Kidney (tissue), 22 donors: ENCODE measurements at places on chromosomes 12 and 14.
A peak's percentile ranks its signal among the peaks of the same experiment; 100 is the strongest.

GRCh38 chr12:40313928-40314327, 89.1 kb downstream of the LRRK2 start:
- no peaks in the 10 kb centered on the region for H3K36me3 ChIP-seq
- no peak for DNase-seq
- no peak overlapping the region for H3K4me3 ChIP-seq

DNA sequence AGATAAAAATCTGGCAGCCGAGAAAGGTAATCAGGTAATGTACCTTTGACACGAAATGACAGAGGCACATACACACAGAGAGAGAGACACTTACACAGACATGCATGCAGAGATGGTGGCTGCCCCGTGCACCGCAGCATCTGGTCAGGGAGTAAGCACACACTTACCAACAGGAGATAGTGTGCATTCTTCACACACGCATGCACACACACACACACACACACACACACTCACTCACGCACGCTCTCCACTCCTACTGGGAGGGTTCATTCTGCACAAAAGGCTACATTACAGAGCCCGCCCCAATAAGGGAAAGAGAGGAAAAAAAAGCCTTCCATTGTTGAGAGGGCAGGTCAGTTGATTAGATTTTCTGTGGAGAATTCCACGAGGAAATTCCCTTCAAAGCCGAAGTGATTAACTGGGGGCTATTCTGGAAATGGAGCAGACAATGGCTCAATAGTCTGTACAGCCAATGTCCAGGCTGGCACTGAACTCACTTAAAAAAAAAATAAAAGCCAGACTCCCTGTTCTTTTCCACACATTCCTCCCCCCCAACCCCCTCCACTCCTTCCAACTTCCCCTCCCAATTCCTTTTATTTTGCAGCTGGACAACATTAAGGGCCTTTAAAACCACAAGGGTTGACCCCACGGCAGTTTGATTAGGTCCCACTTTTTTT, 1.4 kb upstream of the SOX5 start:
- no peaks in the 10 kb centered on the region for H3K4me1 ChIP-seq
- no peaks in the 10 kb centered on the region for H3K36me3 ChIP-seq
- H3K27me3 ChIP-seq = no peaks in the 10 kb centered on the region

GRCh38 chr12:19447386-19447785, 8.1 kb downstream of the AEBP2 start:
- no peak overlapping the region for H3K27ac ChIP-seq
- no peaks in the 10 kb centered on the region for H3K36me3 ChIP-seq
- H3K4me1 ChIP-seq = peaks cover 5% of the 10 kb centered on the region
- DNase-seq = no peak
- H3K4me3 ChIP-seq = no peak overlapping the region

DNA sequence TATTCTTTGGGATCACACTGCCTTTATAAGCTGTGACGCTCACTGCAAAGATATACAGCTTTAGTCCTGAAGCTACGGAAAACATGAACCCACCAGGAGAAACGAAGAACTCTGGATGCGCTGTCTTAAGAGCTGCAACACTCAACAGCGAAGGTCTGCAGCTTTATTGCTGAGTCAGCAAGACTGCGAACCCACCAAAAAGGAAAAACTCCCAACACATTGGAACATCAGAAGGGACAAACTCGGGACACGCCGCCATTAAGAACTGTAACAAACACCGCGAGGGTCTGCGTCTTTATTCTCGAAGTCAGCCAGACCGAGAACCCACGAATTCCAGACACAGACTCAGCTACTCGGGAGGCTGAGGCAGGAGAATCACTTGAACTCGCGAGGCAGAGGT, 9.2 kb upstream of the VWF start:
- H3K27me3 ChIP-seq = no peaks in the 10 kb centered on the region
- no peaks in the 10 kb centered on the region for H3K36me3 ChIP-seq
- no peak overlapping the region for H3K27ac ChIP-seq

DNA sequence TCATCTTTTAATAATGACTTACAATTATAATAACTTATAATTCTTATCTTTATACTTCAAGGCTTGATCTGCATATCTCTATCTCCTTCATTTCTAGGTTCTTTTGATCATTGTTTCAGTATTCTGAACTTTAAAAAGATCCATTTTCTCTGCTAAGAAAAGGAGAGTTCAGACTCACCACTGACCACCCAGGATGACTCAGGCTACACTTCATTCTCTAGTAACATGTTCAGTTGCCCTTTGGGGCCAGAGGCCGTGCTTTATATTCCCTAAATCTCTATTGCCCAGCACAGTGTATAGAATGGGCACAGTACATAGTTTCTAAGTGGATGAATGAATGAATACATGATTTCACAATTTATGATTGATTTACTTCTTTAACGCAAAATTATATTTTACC, 268.7 kb downstream of the AKAP6 start:
- no peaks in the 10 kb centered on the region for H3K4me1 ChIP-seq
- no peaks in the 10 kb centered on the region for H3K36me3 ChIP-seq
- H3K4me3 ChIP-seq = no peak overlapping the region
- no peak overlapping the region for H3K27ac ChIP-seq
- no peak for DNase-seq

DNA sequence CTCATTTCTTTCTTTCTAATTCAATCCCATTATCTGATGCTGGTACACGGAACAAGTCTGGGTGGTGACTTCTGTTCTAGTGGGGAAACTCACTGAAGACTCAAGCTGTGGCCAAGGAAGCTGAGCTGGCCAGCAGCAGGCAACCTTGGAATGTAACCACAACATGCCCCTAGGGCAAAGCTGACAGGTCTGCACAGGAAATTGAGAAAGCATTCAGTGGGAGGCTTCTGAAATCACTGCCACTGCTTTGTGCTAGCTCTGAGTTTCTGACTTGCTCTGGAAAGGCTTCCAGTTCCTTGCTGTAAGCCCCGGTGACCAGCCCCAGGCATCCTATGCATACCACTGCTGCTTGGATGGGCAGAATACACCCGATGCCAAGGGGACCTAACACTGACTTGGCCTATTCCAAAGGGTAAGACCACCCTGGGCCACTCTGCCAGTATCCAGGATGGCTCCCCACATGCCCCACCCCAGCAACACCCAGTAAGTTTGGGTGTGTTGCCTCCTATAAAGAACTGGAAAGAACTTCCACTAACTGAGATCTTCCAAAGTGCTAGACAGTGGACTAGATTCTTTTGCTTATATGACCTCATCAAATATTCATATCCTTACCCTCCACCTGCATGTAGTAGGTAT, 84.5 kb upstream of the CDKN3 start:
- no peaks in the 10 kb centered on the region for H3K36me3 ChIP-seq
- no peak for DNase-seq
- H3K27me3 ChIP-seq = no peaks in the 10 kb centered on the region
- no peak overlapping the region for H3K27ac ChIP-seq
- no peak overlapping the region for H3K4me3 ChIP-seq

GRCh38 chr12:16610743-16611142, 4.8 kb upstream of the LMO3 start:
- H3K4me1 ChIP-seq = no peaks in the 10 kb centered on the region
- DNase-seq = no peak
- H3K27ac ChIP-seq = no peak overlapping the region
- no peaks in the 10 kb centered on the region for H3K36me3 ChIP-seq

GRCh38 chr14:59547310-59547709, 29.3 kb downstream of the CCDC175 start:
- H3K4me3 ChIP-seq = no peak overlapping the region
- DNase-seq = no peak
- no peak overlapping the region for H3K27ac ChIP-seq
- no peaks in the 10 kb centered on the region for H3K4me1 ChIP-seq
- H3K36me3 ChIP-seq = no peaks in the 10 kb centered on the region

- no peak overlapping the region for H3K27ac ChIP-seq
- H3K36me3 ChIP-seq = no peaks in the 10 kb centered on the region
- peak; percentile 35 for DNase-seq
- peaks cover 49% of the 10 kb centered on the region for H3K27me3 ChIP-seq
Measured at GRCh38 chr12:27970401-27971120, 2.0 kb downstream of the PTHLH start.

DNA sequence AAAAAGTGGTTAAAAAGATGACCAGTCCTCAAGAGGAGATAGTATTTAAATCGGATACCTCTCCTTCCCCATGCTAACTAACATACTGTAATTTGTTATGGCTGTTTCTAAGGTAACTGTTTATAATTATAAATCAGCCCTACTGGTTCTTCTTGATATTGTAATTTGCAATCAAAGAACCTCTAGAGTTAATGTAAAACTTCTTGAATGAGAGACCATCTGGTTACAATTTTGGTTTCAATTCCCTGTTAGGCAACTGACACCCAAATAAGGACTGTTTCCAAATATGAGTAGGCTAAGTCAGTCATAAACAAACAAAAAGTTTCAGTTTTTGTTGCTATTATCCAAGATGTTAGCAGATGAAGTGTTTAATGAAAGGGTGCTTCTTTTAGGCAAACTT, 120.2 kb upstream of the DNM1L start:
- H3K4me1 ChIP-seq = peaks cover 13% of the 10 kb centered on the region
- no peak overlapping the region for H3K27ac ChIP-seq
- no peak overlapping the region for H3K4me3 ChIP-seq
- no peaks in the 10 kb centered on the region for H3K27me3 ChIP-seq
